ENCODE measurements at places on chromosomes 7 and 10.

GRCh38 chr7:121366852-121367431 lies 29.2 kb downstream of the FAM3C start:
- peak; percentile 30 for DNase-seq

DNA sequence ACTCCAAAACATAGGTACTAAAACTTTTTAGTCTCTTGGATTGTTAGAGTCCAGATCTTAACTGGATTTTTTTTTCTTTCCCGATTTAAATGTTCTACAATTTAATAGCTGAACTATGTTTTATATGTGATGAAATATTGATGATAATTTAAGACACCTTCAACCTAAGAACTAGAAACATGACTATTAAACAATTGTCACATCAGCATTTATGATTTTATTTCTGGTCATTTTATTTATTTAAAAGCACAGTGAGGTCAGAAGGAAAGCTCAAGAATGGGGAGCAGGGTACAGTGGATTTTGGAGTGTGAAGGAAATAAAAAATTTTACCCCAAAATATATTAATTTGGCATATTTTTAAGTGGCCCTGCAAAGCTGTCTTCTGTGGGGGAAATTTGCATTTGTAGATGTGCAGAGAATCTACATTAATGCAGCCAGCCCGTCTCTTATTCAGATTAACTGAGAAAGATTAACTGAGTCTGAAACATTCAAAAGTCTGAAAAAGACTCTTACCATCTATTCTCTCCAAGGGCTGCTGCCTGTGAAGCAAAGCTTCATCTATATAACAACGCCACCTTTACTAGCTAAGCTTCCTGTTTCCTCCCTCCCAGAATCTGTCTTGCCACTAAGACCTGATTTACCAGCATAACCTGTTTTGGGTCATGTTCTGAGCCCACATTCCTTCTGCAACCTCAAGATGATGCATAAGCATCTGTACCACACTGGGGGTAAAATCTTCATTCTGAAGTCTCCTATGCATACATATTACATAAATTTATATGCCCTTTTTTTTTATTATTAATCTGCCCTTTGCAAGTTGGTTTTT lies 86.4 kb downstream of the TMEM106B start:
- no peak for DNase-seq

GRCh38 chr7:158479021-158479663 lies 108.5 kb downstream of the PTPRN2 start:
- no peak for DNase-seq

DNA sequence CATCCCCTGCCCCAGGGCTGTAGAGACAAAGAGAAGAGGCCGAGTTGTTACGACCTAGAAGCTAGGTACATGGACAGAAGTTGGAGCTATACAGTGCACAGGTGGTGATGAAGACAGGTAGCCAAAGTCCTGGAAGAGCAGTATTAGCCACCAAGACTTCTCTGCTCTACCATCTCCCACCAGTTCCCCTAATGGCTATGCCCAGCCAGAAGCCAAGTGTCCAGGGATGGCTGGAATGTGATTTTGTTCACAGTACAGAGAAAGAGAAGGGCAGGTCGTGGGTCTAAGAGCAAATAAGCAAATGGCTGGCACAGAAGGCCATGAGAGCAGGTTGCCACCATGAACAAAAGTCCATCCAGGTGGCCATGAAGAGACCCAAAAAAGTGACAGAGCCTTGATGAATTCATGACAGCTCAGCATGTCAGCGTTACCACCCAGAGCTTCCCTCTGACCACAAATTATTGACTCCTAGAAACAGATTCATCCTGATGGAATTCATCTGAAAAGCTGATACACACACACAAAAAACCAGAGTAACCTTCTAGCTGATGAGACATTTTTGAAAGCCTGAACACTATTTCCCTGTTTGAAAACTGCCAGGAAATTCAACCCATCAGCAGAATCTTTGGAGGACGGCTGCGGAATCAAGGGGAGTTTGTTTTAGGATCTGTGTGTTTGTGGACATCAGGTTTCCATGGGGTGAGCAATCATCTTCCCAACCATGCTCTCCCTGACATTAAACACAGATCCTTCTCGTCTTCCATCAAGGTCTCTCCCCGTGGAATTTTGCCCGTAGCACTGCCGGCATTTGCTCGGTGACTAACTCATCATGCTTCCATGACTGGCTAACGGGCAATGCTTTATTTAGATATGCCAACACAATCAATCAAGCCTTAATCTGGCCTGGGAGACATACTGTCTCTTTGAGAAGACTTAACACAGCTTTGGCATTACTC lies 906.7 kb upstream of the AUTS2 start:
- no peak for DNase-seq

DNA sequence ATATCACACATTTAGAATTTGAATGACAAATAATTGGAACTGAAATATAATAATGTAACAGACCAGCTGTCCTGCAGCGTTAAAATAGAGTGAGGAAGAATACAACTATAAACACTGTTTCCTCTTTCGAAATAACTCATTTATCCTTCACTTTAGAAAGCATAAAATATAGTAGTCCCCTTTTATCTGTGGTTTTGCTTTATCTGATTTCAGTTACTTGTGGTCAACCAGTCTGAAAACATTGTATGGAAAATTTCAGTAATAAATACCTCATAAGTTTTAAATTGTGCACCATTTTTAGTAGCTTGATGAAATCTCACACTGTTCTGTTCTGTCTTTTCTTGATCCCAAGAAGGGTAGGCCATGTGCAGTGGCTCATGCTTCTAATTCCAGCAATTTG lies 31.7 kb downstream of the POLR1F start:
- no peak for DNase-seq

GRCh38 chr7:158955932-158956804 lies 99.8 kb downstream of the DYNC2I1 start:
- DNase-seq = no peak

DNA sequence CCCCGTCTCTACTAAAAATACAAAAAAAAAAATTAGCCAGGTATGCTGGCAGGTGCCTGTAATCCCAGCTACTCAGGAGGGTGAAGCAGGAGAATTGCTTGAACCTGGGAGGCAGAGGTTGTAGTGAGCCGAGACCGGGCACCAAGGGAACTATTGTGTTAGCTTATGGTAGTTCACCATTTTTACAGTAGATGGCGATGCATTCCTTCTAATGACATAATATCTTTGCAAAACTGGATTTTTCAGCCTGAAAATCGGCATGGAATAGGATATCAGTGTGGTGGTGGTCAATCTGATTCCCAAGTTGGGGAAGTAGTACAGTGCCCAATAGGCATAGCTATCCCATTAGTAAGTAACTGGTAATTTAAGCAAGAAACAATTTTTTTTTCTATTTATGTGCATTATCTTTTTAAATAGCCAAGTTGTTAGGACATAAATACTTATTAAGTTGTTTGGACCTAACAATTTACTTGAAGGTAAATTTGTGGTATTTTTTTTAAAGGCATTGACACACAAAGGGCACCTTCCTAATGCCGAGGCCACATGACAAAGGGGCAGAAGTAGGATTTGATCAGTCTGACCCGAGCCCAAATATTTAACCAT lies 17.6 kb upstream of the IMPDH1 start:
- peak; percentile 64 for DNase-seq

DNA sequence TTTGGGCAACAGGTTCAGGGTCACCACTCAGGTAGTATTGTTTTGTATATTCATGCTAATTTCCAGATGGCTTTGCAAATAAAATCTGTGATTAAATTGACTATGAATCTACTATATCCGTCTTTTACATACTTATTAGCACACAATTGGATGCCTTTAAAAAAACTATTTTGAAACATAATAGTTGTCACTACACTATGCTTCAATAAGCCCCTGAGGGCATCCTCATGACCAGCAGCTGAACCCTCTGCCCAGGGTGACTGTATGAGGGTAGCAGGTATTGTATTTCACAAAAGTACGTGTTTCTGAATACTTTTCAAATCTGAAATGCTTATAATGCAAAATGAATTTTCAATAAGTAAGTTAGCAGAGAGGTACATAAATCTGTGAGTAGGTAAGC lies 97.3 kb downstream of the DNAH11 start:
- no peak for DNase-seq

GRCh38 chr7:47497367-47498096 lies 84.4 kb downstream of the TNS3 start:
- DNase-seq = no peak

DNA sequence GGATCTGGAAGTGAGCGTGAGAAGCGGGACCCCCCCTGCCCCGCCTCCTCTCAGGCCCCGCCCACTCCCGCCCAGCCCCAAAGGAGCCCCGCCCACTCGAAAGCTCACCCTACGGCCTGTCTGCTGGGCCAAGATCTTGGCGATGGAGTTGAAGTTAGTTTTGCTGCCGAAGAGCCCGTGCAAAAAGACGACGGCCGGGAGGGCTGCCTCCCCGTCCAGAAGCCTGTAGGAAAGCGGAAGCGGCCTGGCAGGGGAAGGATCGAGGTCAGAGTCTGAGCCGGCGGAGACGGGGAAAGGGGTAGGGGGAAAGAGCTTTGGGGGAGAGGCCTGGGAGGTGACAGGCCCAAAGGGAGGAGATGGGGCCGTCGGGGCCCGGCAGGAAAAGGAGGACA lies 386 bp downstream of the ABHD11 start:
- no peak for DNase-seq

DNA sequence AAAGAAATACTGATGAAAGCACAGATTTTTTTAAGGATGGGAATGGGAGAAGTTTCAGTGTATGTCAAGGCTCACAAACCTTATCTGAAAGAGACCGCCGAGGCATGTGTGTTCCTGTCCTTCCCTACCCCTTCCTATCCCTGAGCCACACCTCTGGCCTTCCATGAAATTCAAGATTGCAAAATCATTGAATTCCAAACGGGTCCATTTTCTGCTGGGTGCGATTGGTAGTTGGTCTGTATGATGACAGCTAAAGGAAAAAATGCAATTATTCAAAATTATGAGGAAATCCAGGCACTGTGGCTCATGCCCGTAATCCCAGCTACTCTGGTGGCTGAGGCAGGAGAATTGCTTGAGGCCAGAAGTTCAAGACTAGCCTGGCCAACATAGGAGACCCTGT lies 170.1 kb downstream of the ARHGAP12 start:
- no peak for DNase-seq

GRCh38 chr10:8213735-8214134 lies 159.2 kb downstream of the GATA3 start:
- DNase-seq = no peak

DNA sequence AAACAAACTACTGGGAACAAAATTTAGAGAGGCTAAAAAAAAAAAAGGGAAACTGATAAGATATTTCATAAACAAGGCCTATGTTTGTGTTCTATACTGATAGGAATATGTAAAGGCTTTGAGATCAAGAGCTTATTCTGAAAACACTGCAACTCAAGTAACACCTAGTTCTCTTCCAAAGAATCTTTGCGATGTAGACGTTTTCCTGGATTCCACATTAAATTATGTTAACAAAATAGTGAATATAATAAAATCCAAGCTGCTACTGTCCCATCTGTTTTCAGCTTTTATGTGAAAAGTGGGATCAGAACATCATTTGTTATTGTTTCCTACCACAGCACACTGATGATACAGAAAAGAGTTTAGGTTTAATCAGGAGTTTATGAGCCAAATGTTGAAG lies 53.0 kb upstream of the RNF148 start:
- no peak for DNase-seq

DNA sequence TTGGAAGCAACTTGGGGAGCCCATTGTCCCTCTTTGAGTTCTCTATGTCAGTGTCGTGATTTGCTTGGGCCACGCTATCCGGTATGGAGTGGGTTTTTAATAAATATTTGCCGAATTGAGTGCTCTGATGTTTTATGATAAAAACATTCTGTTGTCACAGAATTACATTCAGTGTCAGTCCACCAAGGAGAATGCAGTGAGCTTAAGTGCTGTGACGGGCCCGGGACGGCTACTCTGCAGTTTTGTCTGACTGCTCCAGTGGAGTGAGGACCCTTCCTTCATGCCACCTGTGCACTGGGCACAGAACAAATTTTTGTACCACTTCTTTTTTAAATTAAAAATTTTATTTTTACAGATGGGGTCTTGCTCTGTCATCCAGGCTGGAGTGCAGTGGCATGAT lies 76.0 kb downstream of the CARD11 start:
- no peak for DNase-seq

GRCh38 chr10:84693006-84693405 lies 364.6 kb downstream of the CCSER2 start:
- no peak for DNase-seq

GRCh38 chr10:86169506-86170254 lies 196.9 kb downstream of the GRID1 start:
- DNase-seq = no peak

- no peak for DNase-seq
These were observed 51.4 kb downstream of the PCDH15 start for GRCh38 chr10:54749623-54750022.

- DNase-seq = no peak
These were observed 516.7 kb upstream of the MGMT start for GRCh38 chr10:128950159-128950915.

DNA sequence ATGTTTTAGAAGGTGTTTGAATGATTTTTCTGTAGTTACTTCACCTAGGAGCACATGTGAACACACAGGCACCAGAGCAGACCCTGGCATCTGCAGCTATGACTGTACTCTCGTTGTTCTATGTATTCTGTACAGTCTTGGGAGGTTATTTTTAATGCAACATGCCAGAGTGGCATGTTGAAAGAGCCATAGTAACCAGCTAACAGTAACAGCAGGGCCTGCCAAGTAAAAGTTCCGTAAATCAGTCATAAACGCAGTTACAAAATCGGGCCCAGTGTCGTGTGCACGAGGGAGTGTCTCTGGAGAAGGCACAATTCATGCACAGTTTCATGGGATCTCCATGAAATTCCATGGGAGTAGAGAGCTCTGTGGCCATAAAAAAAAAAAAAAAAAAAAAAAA lies 108.3 kb upstream of the CDK6 start:
- DNase-seq = no peak

GRCh38 chr7:55774327-55775050 lies 88.1 kb downstream of the SEPTIN14 start:
- DNase-seq = no peak

DNA sequence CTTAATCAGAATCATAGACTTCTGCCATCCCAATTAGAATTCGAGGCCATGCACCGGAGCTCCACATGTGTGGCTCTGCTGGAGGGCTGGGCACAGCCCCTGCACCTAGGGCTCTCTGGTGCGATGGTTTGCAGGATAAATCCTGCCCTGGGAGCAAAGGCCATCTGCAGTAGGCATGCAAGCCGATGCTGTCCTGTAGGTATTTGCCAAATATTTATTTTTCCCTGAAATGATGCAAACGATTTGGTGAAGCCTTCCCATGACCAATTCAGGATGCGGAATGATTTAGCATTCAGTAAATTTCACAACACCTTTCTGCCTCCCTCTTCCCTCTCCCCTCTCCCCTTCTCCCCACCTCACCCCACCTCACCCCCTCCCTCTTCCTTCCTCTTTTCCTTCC lies 170.6 kb downstream of the EBF3 start:
- no peak for DNase-seq

GRCh38 chr10:122657255-122657654 lies 42.4 kb downstream of the C10orf120 start:
- DNase-seq = no peak

Data from Panc1 (cell line).